ENCODE measurements at places on chromosomes 11 and 22. TPM values are rescaled to one million over a fixed set of nuclear protein-coding genes. Genes with fewer than 3 reads are reported as not detected.

BBS1 gene
- polyA plus RNA-seq: 12.3 TPM

OR5B21 gene
- polyA plus RNA-seq: not detected

VPS26B gene
- 24.4 TPM for polyA plus RNA-seq

UPK3A gene
- not detected for polyA plus RNA-seq

DEFB131B gene
- not detected for polyA plus RNA-seq

TRIM22 gene
- 8.3 TPM for polyA plus RNA-seq

SDHAF2 gene
- 22.5 TPM for polyA plus RNA-seq

SLC35E4 gene
- 1.1 TPM for polyA plus RNA-seq

STARD10 gene
- 53.8 TPM for polyA plus RNA-seq

MYOD1 gene
- not detected for polyA plus RNA-seq

CECR2 gene
- polyA plus RNA-seq: 1.4 TPM

DKK3 gene
- polyA plus RNA-seq: 4.5 TPM

FOLR1 gene
- polyA plus RNA-seq: not detected

SCO2 gene
- polyA plus RNA-seq: 2.3 TPM

RIMBP3C gene
- not detected for polyA plus RNA-seq

TSPAN18 gene
- 15.6 TPM for polyA plus RNA-seq

NNMT gene
- polyA plus RNA-seq: 1,953 TPM

TSPAN32 gene
- polyA plus RNA-seq: 0.75 TPM

SPTBN2 gene
- polyA plus RNA-seq: 1.5 TPM

GRM5 gene
- 0.01 TPM for polyA plus RNA-seq

FIBIN gene
- 6.0 TPM for polyA plus RNA-seq

FGF3 gene
- not detected for polyA plus RNA-seq

TIGD3 gene
- 0.08 TPM for polyA plus RNA-seq

TRIM6 gene
- polyA plus RNA-seq: 2.4 TPM

HPX gene
- polyA plus RNA-seq: 0.54 TPM

GLYATL2 gene
- not detected for polyA plus RNA-seq

TRPM5 gene
- polyA plus RNA-seq: not detected

Data from adipose tissue (tissue), 3 donors.